ENCODE measurements at places on chromosomes 4 and X. TPM values are rescaled to one million over a fixed set of nuclear protein-coding genes. Genes with fewer than 3 reads are reported as not detected.

FGF2 gene
- total RNA-seq = 18.3 TPM

MAGEB10 gene
- total RNA-seq = not detected

FABP2 gene
- not detected for total RNA-seq

ERCC6L gene
- total RNA-seq = 2.6 TPM

UCP1 gene
- not detected for total RNA-seq

MSX1 gene
- total RNA-seq = 5.8 TPM

SPP1 gene
- 1.8 TPM for total RNA-seq

NHS gene
- 0.58 TPM for total RNA-seq

ARHGEF6 gene
- total RNA-seq = 12.1 TPM

FSTL5 gene
- total RNA-seq = not detected

HHIP gene
- 4.4 TPM for total RNA-seq

ATOH1 gene
- not detected for total RNA-seq

GLRB gene
- 9.7 TPM for total RNA-seq

AVPR2 gene
- total RNA-seq = not detected

TLR10 gene
- not detected for total RNA-seq

SLC49A3 gene
- total RNA-seq = 1.9 TPM

CACNA1F gene
- not detected for total RNA-seq

IL2RG gene
- not detected for total RNA-seq

NAA11 gene
- total RNA-seq = not detected

TEX13B gene
- not detected for total RNA-seq

AFP gene
- total RNA-seq = 1.2 TPM

CCDC149 gene
- 4.6 TPM for total RNA-seq

NPY2R gene
- total RNA-seq = not detected

CTAG2 gene
- total RNA-seq = not detected

SATL1 gene
- not detected for total RNA-seq

DGKK gene
- total RNA-seq = not detected

DUSP9 gene
- total RNA-seq = 0.29 TPM

PORCN gene
- 20.2 TPM for total RNA-seq

CAPN6 gene
- 0.18 TPM for total RNA-seq

OTUD6A gene
- total RNA-seq = not detected

PF4V1 gene
- 1.6 TPM for total RNA-seq

IL13RA2 gene
- total RNA-seq = 15.2 TPM

P2RY8 gene
- not detected for total RNA-seq

GPR119 gene
- total RNA-seq = not detected

SYP gene
- total RNA-seq = not detected

DMP1 gene
- not detected for total RNA-seq
